ENCODE measurements at places on chromosomes 4 and X.

DNA sequence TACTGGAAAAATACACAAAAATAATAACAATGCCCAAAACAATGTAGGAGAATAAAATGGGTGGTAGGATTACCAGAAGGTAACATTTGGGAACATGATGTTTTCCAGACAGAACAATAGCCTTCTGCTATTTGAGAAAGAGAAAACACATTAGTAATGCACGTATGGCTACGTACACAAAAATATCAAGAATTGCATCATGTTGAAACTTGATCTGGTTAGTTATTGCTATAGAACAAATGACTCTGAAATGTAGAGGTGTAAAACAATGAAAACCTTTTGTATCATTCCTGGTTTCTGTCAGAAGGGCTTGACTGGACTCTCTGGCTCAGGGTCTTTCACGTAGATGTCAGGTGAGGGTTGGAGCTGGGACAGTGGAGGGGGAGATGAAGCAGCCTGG lies 1040.0 kb downstream of the FAT4 start:
- no peak for DNase-seq

- no peak for DNase-seq
Observed at GRCh38 chrX:40173143-40174000, 75.6 kb upstream of the BCOR start.

GRCh38 chrX:68061206-68061535 lies 372.1 kb downstream of the OPHN1 start:
- DNase-seq = no peak

DNA sequence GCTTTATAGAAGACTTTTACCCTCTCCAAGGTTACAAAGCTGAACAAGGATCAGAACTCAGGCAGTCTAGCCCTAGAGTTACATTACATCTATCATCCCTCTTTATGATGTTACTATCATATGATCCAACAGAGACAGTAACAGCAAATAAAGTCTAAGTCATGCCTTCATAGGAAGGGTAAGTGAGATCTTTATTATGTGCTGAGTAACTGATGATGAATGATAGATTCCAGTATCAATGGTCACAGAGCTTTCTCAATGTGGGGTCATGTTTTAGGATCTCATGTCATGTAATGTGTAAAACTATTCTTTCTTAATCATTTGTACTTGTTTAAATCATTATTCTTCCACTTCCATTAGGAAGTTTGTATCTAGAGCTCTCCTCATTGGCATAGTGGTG lies 22.8 kb downstream of the ELOVL6 start:
- no peak for DNase-seq
